ENCODE measurements at places on chromosomes 2 and 18. TPM values are rescaled to one million over a fixed set of nuclear protein-coding genes. Genes with fewer than 3 reads are reported as not detected.

GRCh38 chr2:178413472-178414265, 37.3 kb downstream of the PRKRA start:
- DNase-seq, result peak; percentile 91
- H3K4me3 ChIP-seq, result peak overlapping the region; percentile 81
- peak overlapping the region; percentile 95 for H3K27ac ChIP-seq
- no peaks in the 10 kb centered on the region for H3K27me3 ChIP-seq
- no peaks in the 10 kb centered on the region for H3K36me3 ChIP-seq

Gene C2orf80
- total RNA-seq, result 6.4 TPM

Gene METTL8
- 19.5 TPM for total RNA-seq

Gene SLC38A11
- total RNA-seq, result 28.9 TPM

GRCh38 chr2:105768961-105769452, 24.3 kb downstream of the NCK2 start:
- H3K4me3 ChIP-seq, result no peak overlapping the region
- H3K27ac ChIP-seq, result no peak overlapping the region
- H3K36me3 ChIP-seq, result no peaks in the 10 kb centered on the region
- H3K27me3 ChIP-seq, result no peaks in the 10 kb centered on the region
- peaks cover 18% of the 10 kb centered on the region for H3K4me1 ChIP-seq

Gene ARHGAP25
- total RNA-seq, result 7.2 TPM

Gene TMEM37
- 3.4 TPM for total RNA-seq

Gene ATRAID
- total RNA-seq, result 103 TPM

GRCh38 chr2:159090514-159091201, 122.2 kb downstream of the TANC1 start:
- peaks cover 21% of the 10 kb centered on the region for H3K4me1 ChIP-seq
- H3K36me3 ChIP-seq, result no peaks in the 10 kb centered on the region
- H3K27ac ChIP-seq, result no peak overlapping the region
- no peak for DNase-seq
- no peaks in the 10 kb centered on the region for H3K27me3 ChIP-seq

GRCh38 chr2:73938718-73939352, 12.2 kb downstream of the DGUOK start:
- H3K27me3 ChIP-seq, result no peaks in the 10 kb centered on the region
- H3K4me1 ChIP-seq, result no peaks in the 10 kb centered on the region
